Fibroblast of lung (primary cell): ENCODE measurements at places on chromosomes 4 and X. TPM values are rescaled to one million over a fixed set of nuclear protein-coding genes. Genes with fewer than 3 reads are reported as not detected.

The PAGE4 gene
- not detected in 2 replicates for total RNA-seq

The BGN gene
- 10.1 and 18.7 TPM in 2 replicates for total RNA-seq

The SHISA3 gene
- total RNA-seq: 0.26 and 0.33 TPM in 2 replicates

The CT45A5 gene
- total RNA-seq: not detected in 2 replicates

The MAGEB17 gene
- not detected in 2 replicates for total RNA-seq

The HELT gene
- not detected in 2 replicates for total RNA-seq
